ENCODE measurements at places on chromosomes 1 and 21. TPM values are rescaled to one million over a fixed set of nuclear protein-coding genes. Genes with fewer than 3 reads are reported as not detected.

- peak overlapping the region; percentile 90 for H3K27ac ChIP-seq
- peak overlapping the region; percentile 45 for H3K4me3 ChIP-seq
- H3K36me3 ChIP-seq = no peaks in the 10 kb centered on the region
- peaks cover 21% of the 10 kb centered on the region for H3K4me1 ChIP-seq
- peak; percentile 51 for DNase-seq
Observed at GRCh38 chr1:39205102-39205780, 746 bp downstream of the MACF1 start.

UBL4B gene
- total RNA-seq = not detected

- no peak overlapping the region for H3K27ac ChIP-seq
- no peak for DNase-seq
- H3K36me3 ChIP-seq = no peaks in the 10 kb centered on the region
- H3K27me3 ChIP-seq = no peaks in the 10 kb centered on the region
- H3K4me3 ChIP-seq = no peak overlapping the region
- no peaks in the 10 kb centered on the region for H3K4me1 ChIP-seq
Observed at GRCh38 chr1:247721222-247721621, 4.8 kb upstream of the OR6F1 start.

- H3K36me3 ChIP-seq = no peaks in the 10 kb centered on the region
- DNase-seq = no peak
- no peak overlapping the region for H3K27ac ChIP-seq
- no peaks in the 10 kb centered on the region for H3K27me3 ChIP-seq
- H3K4me3 ChIP-seq = no peak overlapping the region
- H3K4me1 ChIP-seq = peaks cover 9% of the 10 kb centered on the region
Observed at GRCh38 chr1:116123837-116124533, 12.8 kb downstream of the MAB21L3 start.

DNA sequence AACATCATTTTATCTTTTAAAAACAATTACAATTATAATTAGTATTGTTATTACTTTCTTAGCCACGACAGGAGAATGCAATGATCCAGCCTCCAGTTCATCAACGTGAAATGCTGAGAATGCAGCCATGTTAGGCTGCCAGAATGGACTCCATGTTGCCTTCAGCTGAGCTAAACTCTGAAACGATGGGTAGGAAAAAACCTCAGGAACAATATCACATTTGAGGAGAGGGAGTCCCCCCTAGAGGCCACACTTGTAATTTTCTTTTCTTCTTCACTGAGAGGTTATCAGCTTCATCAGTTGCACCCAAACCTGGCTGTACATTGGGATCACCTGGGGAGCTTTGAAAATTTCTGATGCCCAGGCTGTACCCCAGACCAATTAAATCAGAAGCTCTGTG, 34.6 kb upstream of the DNAH14 start:
- H3K27ac ChIP-seq = no peak overlapping the region
- DNase-seq = no peak
- no peaks in the 10 kb centered on the region for H3K36me3 ChIP-seq
- no peaks in the 10 kb centered on the region for H3K27me3 ChIP-seq

LGR6 gene
- 65.2 TPM for total RNA-seq

DNA sequence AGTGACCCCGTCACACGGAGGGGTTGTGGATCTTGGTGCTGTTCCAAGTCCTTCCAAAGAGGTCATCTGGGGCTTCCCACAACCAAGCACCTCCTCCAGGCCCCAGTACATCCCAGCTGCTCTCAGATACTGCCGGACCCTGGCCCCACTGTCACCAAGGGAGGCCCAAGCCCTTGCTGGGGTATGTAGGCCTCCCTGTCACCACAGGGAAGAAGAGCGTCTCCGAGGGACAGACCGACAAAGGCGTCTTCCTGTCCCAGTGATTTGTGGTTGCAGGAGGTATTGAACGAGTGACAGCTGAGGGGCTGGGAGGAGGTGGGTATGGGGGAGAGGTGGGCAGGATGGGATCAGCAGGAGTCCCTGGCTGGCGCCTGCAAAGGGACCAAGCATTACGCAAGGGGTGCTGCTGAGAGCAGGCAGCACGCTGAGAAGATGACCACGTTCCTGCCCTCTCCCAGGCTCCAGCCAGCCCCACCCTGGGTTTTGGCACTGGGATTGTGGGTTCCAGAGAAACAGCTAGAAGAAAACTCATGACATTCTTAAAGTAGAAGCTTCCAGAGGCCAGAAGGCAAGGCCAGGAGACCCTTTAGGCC, 29.7 kb downstream of the LRP8 start:
- no peak for DNase-seq
- H3K36me3 ChIP-seq = no peaks in the 10 kb centered on the region
- no peak overlapping the region for H3K4me3 ChIP-seq
- no peak overlapping the region for H3K27ac ChIP-seq

KCNJ9 gene
- total RNA-seq = not detected

DNA sequence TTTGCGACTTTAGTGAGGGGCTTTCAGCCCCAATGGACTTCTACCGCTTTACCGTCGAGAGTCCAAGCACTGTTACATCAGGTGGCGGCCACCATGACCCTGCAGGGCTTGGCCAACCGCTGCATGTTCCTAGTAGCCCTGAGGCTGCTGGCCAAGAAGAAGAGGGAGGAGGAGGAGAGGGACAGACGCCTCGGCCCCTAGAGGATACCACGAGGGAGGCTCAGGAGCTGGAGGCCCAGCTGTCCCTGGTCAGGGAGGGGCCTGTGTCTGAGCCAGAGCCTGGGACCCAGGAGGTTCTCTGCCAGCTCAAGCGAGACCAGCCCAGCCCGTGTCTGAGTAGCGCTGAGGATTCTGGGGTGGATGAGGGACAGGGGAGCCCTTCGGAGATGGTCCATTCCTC, 8.6 kb upstream of the SLC25A34 start:
- no peaks in the 10 kb centered on the region for H3K27me3 ChIP-seq
- no peak overlapping the region for H3K4me3 ChIP-seq
- DNase-seq = no peak

DNA sequence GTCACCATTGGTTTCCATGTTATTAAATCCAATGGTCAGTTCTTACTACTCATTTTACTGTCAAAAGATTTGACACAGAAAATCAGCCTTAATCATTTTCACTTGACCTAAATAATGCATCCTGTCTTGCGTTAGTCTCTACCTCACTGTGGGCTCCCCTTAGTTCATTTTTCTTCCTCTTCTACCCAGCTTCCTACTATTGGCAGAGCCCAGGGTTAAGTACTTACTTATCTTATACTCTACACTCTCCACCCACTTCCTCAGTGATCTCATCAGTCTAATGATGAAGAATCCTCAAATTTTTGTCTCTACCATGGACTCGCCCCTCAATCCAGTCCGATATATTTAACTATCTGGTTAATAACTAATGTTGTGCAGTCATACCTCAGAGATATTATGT, 735.9 kb downstream of the KCNT2 start:
- H3K4me1 ChIP-seq = no peaks in the 10 kb centered on the region
- H3K36me3 ChIP-seq = no peaks in the 10 kb centered on the region
- no peaks in the 10 kb centered on the region for H3K27me3 ChIP-seq
- H3K27ac ChIP-seq = no peak overlapping the region

GSTM1 gene
- total RNA-seq = 34.7 TPM

Measured in natural killer cell (primary cell).